NCI-H1930 (cell line): ENCODE measurements at places on chromosomes 5 and 9.

DNA sequence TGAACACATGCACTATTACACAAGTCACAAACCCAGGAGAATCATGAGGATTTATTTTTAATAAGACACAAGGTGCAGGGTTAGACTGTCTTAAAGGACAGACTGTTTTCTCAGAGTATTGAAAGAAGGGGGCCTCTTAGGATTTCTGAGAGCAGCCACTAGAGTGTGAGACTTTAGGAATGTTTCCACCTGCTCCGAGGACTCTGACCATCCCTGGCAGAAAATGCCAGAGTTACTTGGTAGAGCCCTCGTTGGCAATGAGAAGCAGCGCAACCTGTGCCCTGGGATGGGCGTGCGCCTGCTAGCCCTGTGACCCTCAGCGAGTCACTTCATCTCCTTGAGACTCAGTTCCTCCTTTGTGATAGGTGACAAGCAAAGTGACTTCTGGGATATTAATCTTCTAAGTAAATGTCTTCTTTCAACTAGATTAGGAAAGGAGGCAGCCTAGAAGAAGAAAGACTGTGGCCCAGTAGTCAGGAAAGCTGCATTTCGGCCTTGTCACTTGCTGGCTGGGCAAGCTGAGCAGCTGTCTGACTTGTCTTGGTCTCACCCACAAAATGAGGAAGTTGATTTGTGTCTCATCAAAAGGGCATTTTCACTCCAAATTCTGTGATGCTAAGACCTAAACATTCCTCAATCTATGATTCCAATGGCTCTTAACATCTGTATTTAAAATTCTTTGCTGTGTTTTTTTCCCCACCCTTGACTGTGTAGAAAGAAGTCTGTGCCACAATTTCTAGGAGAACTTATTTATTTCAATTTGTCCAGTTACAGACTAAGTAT is 60.5 kb downstream of the PTCD2 start:
- DNase-seq, result no peak

DNA sequence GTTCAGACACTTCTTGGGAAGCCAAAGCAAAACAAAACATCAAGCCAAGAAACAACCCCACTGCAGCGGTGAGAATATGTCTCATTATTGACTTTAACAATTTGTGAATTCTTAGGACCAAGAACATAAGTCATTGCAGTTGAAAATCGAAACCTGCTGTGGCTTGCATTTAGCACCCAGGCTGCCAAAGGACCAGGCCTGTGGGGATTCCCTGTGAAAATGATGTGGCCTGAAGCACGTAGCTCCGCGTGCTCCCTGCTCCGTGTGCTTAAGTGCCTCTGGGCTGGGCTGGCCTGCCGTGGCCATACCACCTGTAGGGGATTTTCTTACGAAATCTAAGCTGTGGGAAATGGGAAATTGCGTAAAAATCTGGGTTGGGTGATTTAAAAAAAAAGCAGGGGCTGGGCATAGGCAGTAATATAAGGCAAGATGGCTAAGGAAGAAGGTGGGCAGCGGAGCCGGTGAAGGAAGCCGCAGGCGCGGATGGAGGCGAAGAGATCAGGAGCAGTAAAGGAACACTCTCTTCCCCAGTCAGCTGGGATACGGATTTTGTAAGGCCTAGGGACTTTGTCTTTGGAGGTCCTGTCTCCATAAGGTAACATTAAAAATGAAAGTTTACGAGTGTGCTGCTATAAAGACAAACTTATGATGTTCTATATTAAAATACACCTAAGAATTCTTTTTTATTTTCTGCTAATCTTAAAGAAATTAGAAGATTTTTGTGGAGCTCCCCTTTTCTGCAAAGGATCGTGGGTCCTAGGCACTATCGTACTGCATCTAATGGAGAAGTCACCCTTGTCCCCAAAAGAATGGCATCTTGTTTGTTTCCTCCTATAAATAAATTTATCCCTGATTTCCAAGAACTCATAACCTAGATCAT is 189.6 kb upstream of the SEMA6A start:
- no peak for DNase-seq

DNA sequence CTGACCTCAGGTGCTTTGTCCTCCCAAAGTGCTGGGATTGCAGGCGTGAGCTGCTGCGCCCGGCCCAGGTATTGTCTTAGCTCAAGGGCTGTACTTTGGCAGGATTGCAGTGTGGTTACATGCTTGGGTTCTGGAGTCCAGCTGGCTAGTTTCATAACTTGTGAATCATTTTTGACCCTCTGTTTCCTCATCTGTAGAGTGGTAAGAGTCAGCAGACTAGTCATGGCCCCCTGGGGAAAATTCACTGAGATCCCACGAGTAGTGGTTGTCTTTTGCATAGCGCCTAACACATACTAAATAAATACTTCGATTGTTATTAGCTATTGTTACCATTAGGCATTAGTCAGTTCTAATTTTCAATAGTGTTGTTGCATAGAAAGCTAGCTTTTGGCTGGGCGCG is 14.3 kb downstream of the PTPA start:
- DNase-seq, result no peak

GRCh38 chr9:17551023-17551422 is 27.8 kb upstream of the SH3GL2 start:
- no peak for DNase-seq

DNA sequence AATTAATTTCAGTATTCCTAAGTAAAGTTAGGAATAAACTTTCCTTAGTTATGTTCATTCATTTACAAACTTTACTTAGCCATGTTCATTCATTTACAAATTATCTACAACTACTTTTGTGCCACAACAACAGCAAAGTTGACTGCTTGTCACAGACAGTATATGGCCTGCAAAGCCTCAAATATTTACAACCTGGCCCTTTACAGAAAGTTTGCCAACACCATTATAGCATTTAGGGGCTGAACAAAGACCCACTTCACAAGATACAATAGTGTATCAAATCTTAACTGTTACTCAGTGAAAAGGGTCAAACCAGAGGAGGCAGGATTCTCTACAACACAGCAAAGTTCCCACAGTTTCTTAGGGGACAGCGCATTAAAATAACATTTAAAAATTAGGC is 9.7 kb upstream of the OTULINL start:
- DNase-seq, result no peak

- no peak for DNase-seq
Observed at GRCh38 chr5:9168791-9169556, 376.9 kb downstream of the SEMA5A start.

GRCh38 chr9:116837018-116837989 is 150.2 kb downstream of the TRIM32 start:
- no peak for DNase-seq

DNA sequence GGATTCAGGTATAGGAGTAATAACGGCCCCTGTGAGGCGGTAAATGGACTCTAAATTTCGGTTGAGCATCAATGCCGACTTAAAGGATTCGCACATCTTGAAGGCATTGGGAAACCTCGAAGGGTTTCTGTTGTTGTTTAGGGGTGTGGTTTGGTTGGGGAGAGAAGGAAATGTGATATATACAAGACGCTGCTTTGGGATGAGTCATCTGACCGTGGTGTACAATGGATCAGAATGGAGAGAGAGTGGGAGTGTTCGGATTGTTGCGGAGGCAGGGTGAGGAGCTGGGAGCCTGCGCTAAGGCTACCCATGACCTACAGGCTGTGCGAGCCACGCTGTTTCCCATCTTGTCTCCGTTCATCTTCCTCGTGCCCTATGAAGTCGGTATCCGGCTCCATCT is 60.4 kb upstream of the ERCC6L2 start:
- DNase-seq, result no peak

GRCh38 chr9:20643660-20644059 is 21.4 kb upstream of the MLLT3 start:
- DNase-seq, result no peak

GRCh38 chr5:1814183-1815020 is 13.2 kb downstream of the NDUFS6 start:
- DNase-seq, result no peak

- DNase-seq, result no peak
Observed at GRCh38 chr9:96186591-96187011, 115.4 kb downstream of the HSD17B3 start.

- no peak for DNase-seq
Observed at GRCh38 chr5:76556511-76557221, 66.5 kb downstream of the F2RL2 start.

DNA sequence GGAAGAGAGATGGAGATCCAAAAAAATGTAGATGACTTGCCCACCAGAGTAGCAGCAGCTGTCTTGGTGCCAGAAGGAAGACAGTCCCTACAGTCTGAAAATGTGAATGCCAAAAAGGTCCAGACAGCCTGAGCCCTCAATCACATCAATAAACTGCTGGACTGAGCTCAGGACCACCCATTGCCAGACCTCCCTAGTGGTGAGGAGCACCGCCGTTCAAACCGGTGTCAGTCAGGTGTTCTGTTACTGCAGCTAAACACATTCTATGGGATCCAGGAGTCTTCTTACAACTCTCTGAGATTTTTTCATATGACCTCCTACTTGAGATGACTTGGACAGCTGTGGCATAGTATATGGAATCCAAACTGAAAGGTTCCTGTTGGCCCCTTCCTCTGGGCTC is 32.0 kb upstream of the OTP start:
- no peak for DNase-seq

DNA sequence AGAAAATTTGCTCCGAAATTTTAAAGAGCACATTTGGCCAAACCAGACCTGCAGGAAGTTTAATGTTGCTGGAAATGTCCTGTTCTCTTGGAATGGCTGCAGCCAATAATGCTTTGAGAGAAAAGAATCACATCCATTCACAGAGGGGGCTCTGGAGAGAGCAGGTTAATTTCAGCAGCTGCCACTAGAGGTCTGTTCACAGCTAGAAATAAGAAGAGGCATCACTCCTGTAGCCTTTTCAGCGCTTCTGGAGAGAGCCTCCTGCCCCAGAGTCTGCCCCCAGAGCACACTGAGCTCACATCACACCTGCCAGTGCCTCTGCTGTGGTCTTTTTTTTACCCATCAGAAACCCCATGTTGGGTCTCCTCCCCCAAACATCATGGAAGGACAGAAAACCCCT is 124.8 kb upstream of the RAD23B start:
- DNase-seq, result no peak

DNA sequence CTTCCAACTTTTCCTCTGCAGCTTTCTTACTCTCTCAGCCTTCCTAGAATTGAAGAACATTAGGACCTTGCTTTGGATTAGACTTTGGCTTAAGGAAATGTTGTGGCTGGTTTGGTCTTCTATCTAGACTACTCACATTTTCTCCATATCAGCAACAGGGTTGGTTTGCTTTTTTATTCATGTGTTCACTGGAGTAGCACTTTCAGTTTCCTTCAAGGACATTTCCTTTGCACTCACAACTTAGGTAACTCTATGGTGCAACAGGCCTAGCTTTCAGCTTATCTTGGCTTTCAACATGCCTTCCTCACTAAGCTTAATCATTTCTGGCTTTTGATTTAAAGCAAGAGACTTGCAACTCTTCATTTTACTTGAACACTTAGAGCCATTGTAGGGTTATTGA is 153.1 kb downstream of the CCDC192 start:
- DNase-seq, result no peak

- DNase-seq, result no peak
Observed at GRCh38 chr9:121634329-121635261, 16.8 kb upstream of the DAB2IP start.

- no peak for DNase-seq
Observed at GRCh38 chr9:89911721-89912604, 307.2 kb downstream of the GADD45G start.

- no peak for DNase-seq
Observed at GRCh38 chr5:159416438-159416837, 86.2 kb upstream of the IL12B start.

DNA sequence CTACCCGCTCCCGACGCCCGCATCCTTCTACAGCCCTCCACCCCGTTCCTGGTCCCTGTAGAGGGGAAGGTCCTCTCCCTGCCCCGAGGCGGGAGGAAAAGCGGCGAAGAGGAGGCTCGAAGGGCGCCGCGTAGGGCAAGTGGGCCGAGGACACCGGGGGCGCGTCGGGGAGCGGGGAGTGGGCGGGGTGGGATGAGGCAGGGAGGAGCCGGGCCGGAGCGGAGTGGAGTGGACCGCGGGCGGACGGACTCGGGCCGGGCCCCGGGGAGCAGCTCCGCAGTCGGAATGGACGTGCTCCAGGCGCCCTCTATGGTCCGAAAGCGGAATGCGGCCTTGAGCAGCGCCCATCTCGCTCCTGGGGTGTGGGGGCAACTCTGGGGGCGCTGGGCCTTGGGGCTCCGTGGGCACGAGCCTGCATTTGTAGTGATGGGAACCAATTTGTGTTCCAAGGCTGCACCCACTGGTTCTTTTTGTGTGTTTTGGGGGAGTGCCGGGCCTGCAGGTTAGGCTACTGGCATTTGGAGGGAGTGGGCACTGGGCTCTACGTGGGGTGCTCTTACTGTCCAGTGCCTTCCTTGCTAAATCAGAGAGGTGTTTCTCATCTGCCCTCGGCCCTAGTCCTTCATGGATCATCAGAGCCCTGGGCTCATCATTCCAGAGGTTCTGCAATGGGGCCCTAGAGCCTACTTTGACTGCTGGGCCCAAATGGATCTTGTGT is 7.3 kb downstream of the IRX1 start:
- DNase-seq, result no peak

GRCh38 chr5:25858019-25858418 is 1180.4 kb downstream of the CDH9 start:
- peak; percentile 28 for DNase-seq

GRCh38 chr5:108521841-108522506 is 140.1 kb upstream of the FBXL17 start:
- no peak for DNase-seq

DNA sequence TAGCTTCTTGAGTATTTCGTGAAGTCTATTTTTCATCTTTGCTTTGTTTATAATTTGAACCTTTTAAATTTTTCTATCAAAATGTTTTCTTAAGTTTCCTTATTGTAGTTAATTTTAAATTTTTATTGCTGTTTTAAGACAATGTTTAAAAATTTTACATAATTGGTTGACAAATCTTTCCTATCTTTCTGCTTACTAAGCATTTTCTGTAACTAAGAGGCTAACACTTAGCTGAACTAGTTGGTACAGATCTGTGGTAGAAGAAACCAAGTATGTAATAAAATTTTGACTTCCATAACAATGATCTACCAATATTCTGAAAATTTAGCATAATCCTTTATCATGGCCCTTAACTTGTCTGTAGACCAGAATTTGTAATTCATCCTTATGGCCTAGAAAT is 32.3 kb upstream of the TNPO1 start:
- DNase-seq, result no peak

DNA sequence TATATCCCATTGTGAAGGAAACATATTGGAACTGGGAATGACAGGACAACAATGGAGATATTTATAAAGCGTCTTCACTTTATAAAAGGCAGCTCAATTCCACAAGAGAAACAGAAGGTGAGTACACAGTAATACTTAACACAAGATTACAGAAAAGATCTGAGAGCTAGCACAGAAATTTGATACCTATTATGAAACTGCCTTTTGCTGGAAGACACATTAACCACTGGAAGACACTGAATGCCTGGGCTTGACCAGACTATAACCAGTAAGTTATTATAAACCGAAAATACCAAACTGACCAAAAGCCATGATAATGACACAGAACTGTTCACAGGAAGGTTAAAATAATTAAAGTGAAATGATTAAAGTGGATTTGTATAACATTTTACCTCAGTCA is 195.4 kb downstream of the NR2F1-AS1 start:
- no peak for DNase-seq

- no peak for DNase-seq
Observed at GRCh38 chr9:136671254-136671614, 8.5 kb downstream of the EGFL7 start.

- DNase-seq, result no peak
Observed at GRCh38 chr5:23302438-23302837, 205.0 kb upstream of the PRDM9 start.
